Stimulated activated CD4-positive, alpha-beta T cell treated with anti-CD3 and anti-CD28 coated beads, Interleukin-12 subunit alpha, Interleukin-12 subunit beta, amount 100 ng/mL, for 24 hours (primary cell): ENCODE measurements at places on chromosomes 7 and 10.

DNA sequence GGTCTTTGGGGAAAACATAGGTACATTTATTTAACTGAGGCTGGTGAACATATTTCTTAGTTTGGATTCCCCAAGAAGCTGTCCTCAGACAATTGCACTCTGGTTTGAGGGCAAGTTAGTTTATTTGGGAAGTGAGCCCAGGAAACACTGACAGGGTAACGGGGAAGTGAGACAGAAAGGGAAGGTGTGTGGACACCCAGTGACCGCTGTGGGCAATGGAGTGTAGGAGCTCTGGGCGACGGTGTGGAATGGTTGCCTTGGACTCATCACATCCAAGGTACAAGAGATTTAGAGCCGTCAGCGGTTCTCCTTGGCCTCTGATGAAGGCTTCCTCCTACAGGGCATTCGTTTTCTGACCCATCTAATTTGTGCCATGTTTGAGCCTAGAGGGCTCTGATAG is 7.1 kb downstream of the MRC1 start:
- no peak for DNase-seq

DNA sequence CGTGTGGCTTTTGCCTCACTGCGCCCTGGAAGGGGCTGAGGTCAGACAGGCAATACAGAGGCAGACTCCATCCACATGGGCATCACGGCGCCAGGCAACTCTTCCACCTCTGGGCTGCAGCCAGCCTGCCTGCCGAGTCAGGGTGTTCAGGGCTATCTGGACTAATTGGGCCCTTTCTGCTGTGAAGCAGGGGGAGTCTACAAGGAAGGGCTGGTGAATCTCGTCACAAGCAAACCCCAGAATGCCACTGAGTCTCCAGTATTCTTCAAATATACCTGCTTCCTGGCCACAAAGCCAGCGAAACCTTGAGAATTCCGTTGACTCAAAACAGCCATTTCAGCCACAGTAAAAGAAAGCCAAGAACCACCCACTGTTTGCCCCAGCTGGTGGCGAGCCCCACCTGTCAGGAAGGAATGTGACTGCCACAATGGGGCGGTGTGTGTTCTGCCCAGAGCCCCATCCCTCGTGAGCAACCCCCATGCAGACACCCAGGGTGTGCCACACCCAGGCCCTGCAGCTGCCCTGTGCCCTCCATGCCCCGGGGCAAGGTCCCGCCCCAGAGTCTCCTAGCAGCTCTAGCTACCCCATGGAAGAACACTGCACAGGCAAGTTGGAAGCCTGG is 117.3 kb downstream of the FAM53B start:
- peak; percentile 18 for DNase-seq

DNA sequence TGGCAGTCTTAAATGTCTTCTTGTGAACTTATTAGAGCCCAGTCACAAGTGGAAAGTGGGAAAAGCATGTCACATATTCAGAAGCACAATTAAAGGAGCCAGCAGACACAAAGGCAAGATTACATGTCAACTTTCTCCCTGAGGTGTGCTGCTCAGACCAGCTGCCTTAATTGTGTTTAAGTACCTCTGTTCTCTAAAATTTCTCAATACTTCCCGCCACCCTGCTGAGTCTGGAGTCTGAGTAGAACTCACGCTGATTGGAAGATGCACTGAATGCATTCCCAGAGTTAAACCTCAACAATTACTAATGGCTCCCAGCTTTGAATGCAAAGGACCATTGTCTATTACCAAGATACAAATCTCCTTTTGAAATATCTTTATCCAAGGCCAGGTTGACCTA is 166.4 kb upstream of the COBL start:
- no peak for DNase-seq

DNA sequence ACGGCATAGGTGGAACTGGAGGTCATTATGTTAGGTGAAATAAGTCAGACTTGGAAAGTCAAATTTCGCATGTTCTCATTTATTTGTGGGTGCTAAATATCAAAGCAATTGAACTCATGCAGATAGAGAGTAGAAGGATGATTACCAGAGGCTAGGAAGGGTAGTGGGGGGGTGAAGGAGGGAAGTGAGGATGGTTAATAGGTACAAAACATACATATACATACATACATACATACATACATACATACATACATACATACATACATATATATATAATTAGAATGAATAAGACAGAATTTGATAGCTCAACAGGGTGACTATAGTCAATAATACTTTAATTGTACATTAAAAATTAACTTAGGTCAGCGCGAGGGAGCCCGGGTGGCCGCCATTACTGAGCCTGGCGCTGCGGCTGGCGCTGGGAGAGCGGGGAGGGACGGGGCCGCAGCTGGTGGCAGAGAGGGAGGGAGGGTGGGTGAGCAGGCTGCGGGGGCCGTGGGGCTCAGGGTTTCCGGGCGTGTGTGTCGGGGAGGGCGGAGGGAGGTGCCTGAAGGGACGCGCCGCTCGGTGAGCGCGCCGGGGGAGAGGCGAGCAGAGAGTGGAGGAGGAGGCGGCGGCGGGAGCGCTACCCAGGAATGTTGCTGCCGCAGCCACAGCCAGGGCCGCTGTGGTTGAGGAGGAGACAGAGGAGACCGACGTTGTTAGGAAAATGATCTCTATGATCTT is 85.8 kb upstream of the EGFR start:
- DNase-seq: no peak

DNA sequence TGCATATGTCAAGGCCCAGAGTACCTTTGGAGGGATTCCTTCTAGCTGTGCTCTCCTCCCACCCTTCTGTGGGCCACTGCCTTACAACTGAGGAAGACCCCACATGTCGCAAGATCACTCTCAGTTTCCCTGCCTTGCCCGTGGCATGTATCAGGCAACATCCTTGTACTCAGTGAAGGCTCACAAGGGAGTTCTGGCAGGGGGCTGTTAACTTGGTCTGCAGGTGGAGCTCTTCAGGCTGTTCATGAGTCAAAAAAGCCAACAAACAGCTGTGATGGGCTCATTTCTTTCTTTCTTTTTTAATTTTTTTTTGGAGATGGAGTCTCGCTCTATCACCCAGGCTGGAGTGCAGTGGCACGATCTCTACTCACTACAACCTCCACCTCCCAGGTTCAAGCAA is 513.0 kb upstream of the ANKRD30A start:
- DNase-seq: no peak

GRCh38 chr7:44289341-44290251 is 35.8 kb downstream of the CAMK2B start:
- no peak for DNase-seq

GRCh38 chr7:96612034-96612433 is 97.6 kb downstream of the SEM1 start:
- DNase-seq: no peak

- DNase-seq: no peak
Observed at GRCh38 chr7:92973293-92973731, 136.9 kb upstream of the CDK6 start.

DNA sequence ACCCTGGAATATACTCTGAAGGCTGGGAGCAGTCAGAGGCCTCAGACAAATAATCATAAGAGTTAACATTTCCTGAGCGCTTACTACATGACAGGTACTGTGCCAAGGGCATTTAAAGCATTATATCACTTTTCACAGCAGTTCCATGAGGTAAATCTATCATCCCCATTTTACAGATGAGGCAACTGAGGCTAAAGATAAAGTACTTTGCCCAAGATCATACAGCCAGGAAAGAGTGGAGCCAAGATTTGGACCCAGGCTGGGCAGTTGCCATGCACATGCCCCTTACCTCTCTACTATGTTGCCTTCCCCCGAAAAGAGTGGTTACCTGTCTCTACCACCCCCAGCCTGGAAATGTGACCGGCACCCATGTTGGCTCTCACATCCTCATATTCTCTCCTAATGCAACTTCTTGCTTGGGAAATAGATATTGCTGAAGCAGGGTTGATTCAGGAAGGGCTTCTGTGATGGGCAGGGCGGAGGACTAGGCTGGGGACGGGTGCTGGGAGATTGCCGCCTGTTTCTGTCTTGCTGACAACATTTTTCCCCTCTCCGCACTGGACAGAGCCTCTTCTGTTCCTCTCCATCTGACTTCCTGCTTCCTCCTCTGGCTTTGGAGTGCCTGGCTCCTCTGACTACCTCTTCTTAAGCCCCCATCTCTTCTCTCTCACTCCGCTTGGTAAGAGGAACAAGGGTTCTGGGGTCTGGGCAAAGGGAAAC is 13.8 kb downstream of the SMO start:
- no peak for DNase-seq

- DNase-seq: no peak
Observed at GRCh38 chr7:17166824-17167379, 131.6 kb upstream of the AHR start.

DNA sequence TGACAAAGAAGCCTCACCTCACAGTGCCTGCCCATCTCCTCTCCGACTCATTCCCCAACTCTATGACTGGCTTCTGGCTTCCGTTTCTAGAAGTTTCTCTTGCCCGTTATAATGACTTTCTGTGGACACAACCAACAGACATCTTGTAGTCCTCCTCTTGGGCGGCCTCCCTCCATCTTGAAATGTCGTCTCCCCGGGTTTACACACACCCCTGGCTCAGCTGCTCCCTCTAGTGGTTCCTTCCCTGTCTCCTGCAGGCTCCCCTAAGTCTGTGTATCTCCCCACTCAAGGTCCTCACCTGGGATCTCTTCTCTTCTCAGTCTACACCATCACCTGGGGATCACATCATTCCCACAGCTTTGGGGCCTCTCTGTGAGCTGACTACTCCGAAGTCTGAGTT is 123.4 kb upstream of the NEBL start:
- DNase-seq: no peak

DNA sequence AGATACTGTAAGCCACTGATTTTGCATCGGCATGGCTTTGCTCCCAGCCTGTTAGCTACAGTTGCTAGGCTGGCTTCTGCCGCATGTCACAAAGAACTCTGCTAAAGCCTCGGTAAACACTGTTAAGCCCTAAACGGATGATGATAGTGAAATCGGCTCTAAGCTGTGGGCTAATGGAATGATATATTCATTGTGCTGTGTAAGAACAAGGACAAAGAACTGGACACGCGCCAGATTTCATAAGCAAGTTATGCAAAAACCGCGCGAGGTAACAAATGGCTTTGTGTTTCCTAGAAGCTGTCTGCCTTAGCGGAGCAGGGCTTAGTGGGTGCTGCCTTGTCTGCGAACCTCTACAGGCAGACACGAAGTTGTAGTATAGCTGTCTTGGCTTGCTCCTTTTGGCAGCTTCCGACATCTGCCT is 331.3 kb upstream of the COBL start:
- DNase-seq: no peak

DNA sequence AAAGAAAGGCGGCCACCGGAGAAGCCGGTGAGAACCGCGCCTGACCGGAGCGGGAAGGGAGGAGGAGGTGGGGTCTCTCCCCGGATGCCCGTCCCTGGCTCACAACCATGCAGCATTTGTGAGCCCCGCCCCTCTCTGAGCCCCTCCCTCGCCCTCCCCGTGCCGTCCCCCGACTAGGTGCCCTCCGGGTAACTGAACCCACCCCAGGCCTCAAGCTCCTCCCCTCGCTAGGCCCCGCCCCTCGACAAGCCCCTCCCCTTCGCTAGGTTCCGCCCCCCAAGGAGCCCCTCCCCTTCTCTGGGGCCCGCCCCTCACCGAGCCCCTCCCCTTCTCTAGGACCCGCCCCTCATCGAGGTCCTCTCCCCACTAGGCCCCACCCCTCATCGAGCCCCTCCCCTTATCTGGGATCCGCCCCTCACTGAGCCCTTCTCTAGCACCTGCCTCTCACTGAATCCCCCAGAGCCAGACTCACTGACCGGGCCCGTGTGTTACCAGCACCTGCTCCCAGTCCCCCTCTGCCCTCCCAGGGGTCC is 42.2 kb upstream of the HSPB1 start:
- DNase-seq: peak; percentile 17

DNA sequence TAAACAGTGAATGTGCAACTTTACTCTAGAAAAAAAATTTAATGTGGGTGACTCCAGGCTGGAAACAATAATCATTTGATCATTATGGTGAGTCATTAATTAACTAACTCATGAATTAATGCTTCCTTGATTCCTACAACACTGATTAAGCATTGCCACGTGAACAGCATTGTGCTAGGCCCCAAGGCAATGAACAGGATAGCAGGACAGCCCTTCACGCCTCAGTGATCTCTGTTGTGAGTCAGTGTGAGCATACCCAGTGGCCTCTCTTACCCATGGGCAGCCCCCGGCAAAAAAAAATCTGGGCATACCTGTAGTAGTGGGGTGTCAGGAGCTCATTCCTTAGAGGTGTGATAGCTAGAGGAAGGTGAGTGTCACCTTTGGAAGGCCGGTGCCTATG is 76.0 kb downstream of the DENND2A start:
- no peak for DNase-seq

DNA sequence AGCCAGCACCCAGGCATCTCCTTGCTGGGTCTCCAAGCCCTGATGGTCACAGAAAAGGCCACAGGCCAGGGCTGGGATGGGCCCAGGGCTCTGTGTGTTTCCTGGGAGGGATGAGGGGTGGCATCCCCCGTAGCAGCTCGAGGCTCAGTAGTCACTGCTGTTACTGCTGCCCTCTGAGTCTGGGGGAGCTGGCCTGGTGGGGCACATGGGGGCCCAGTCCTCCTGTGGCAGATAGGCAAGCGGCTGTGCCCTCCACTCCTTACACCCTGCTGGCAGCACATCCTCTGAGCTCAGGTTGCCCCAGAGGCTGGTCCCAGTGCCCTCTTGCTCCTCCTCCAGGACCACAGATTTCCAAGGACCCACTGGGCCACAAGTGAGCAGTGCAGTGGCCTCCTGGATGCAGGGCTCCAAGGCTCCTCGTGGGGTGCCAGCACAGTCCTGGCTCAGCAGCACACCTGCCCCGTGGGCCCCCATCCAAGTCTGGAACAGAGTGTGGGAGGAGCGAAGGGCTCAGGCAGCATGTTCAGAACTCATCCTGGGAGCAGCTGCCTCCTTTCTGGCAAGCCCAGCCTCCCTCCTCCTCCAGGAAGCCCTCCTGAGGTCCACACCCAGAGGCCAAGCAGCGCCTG is 31.5 kb upstream of the TUBB8 start:
- no peak for DNase-seq

DNA sequence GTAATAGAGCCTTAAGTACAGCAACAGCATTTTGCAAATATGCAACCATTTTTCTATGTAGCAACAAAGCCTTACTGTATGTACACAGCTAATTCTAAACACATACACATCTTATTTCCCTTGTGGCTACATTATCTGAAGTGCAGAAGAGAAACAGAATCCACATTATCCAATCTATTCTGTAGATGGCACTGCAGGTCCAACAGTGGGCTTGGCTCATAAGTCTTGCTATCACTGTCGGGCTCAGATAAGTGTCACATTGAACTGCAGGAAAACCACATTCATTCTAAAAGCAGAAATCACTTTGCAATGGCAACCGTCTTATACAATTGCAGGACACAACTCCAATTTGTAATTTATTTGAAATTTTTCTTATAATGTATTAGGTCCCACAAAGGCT is 109.8 kb upstream of the NOBOX start:
- no peak for DNase-seq

DNA sequence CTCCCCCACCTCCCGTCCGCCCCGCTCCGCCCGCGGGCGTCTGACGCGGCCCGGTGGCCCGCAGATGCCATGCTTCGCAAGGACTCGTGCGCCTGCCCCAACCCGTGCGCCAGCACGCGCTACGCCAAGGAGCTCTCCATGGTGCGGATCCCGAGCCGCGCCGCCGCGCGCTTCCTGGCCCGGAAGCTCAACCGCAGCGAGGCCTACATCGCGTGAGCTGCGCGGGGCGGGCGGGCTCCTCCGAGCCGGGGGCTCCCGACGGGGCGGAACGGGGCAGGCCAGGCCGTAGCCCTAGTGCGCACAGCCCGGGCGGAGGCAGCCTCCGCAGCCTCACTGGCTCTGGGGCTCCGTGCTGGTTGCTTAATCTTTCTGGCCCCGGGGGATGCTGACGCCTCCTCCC is 2.8 kb downstream of the ASIC3 start:
- peak; percentile 29 for DNase-seq

GRCh38 chr10:78942091-78942501 is 126.7 kb upstream of the ZMIZ1 start:
- no peak for DNase-seq
